ENCODE measurements at places on chromosomes 6 and 20.
A peak's percentile ranks its signal among the peaks of the same experiment; 100 is the strongest.

- DNase-seq: no peak
These were observed 54.3 kb upstream of the GPR31 start for GRCh38 chr6:167211881-167212712.

DNA sequence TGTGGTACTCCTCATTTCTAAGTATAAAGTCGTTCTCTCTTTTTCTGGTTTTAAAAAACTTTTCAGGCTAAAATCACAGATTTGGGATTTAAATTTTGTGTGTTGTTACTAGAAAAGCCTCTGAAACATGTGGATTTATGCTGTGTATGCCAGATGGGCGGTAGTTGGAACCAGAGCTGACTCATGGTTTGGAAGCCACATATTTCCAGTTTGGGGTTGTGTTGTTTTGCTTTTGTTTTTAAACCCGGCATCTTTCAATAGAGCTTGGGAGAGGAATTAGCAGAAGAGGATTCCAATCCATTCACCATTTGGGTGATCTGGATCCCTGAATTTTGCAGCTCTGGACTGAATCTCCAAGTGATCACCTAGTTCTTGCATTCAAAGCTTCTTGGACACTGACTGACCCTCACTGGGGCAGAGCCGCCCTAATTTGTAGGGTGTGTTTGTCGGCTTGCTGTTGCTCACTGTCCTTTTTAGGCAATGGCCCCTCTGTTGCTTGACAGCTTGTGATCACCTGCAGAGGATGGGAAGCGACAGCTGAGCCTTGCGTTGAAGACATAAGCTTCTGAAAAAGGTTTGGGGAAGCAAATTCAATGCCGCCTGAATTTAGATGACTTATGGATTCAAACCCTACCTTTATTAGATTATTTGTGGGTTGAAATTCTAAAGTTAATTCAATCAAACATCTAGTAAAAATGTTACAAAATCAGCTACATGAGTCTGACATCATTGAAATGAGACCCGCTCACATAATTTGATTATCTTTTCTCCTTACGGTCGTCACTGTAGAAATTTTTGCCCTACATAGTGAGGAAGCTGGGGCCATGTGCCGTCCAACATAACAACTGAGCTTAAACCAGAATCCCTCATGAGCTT is 79.9 kb upstream of the CD83 start:
- no peak for DNase-seq

DNA sequence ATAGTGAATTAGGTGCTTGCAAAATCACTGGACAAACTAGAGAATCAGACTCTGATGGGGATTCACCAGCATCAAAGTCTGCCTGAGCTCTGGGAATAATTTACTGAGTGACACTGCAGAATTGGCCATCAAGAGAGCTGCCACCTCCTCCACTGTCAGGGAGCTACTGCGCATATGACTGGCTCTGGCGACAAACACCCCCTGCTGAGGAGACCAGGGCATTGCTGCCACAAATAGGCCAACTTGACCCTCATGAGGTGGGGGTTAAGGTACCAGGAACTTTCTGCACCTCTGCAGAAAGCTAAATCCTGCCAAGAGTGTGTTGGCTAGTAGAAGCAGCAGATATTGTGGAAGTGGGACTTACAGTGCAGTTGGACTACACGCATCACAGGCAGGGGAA is 88.0 kb downstream of the CDS2 start:
- no peak for DNase-seq

DNA sequence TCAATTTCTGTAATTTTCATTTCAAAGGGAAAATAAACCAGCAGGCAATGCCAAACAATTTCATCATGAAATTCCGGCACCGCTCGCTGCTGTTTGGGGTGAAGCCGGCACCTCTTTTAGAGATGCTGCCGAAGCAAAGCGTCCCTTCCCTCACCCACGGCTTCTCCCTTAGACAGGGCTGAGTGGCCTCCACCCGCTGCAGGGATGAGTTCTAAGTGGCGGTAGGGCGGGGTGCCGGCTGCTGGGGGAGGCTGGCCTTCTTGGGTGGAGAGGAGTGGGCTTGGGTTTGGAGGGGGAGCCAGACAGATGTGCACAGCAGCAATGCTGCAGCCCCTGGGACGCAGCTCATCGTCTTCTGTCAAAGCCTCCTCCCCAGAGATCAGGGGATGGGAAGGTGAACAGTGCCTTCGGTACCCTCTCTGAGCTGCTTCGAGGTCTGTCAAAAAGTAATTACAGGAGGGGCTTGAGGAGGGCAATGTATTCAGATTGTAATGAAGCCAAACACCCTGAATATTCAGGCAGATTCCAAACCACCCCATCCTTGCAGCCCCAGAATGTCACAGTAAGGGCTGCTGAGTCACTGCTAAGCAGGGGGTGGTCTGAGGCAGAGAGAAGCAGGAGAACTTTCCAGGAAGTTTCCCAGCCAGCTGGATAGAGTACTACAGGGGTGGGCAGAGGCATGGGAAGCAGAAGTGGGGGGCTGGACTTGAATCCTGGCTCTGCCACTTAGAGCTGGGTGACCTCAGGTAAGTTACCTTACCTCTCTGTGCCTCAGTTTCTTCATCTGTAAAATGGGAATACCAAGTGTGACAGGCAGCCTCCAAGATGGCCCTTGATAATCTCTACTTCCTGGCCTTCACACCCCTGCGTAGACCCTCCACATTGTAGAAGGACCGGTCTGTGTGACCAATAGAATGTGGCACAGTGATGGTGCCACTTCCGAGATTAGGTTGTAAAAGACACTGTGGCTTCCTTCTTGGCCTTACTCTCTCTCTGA is 96.6 kb downstream of the SULF2 start:
- no peak for DNase-seq

- no peak for DNase-seq
These were observed 169.3 kb upstream of the RIN2 start for GRCh38 chr20:19588732-19589131.

GRCh38 chr6:9523462-9523861 is 891.4 kb downstream of the TFAP2A start:
- no peak for DNase-seq

DNA sequence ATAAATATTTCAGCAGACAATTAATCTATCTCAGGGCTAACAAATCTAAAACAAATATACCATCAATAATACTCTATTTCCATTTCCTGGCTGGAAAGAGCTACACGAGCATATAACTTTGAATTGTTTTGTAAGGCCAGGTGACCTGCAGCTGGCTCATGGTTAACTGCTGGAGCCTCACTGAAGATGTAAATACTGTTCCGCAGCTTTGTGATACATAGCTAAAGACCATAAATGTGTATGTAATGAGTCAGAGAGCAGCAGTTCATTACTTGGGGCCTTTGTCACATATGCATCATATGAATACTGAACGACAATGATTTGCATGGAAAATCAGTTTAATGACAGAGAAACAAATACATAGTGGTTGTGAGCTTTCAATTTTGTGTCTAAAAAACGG is 109.4 kb upstream of the CCN2 start:
- no peak for DNase-seq

GRCh38 chr6:46653439-46654195 is 842 bp downstream of the SLC25A27 start:
- DNase-seq: no peak

DNA sequence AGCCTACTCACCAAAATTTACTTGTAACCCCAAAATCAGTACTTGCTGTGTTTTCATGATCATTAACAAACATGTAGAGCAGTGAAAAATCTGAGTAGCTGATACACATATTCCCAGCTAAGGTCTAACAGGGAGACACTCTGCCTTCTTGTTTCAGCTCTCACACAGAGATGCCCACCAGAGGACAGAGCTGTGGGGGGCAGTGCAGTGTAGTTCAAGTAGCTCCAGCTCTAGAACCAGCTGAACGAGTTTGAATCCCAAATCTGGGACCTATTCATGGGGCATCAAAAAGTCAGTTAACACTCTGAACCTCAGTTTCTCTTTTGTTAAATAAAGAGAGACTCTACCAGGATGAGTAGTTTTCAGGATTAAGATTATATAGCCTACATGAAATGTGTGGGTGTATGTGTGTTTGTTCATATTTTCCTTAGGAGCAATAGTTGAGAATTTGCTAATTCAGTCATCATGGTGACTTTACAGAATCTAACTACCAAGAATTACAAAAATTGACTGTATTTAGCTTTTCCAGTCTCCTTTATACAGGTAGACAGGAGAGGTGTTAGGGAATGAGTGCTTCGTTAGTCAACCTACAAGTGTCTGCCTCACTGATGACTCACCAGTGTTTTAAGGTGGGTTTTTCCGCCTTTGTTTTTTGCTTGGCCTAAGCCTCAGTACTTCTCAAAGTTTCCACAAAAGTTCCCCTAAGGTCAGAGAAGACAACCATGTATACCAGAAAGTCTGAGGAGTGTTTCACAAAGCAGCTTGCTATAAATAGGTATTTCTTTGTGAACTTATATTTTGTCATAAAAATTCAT is 164.0 kb upstream of the RUNX2 start:
- DNase-seq: peak; percentile 32

GRCh38 chr6:26576929-26577719 is 19.6 kb upstream of the ABT1 start:
- DNase-seq: peak; percentile 56
